NCI-H1436 treated with DMSO at 0.1 percent for 48 hours (cell line): ENCODE measurements at places on chromosomes 5 and 9.
A peak's percentile ranks its signal among the peaks of the same experiment; 100 is the strongest.

GRCh38 chr5:61619777-61620518 lies 287.9 kb downstream of the ZSWIM6 start:
- DNase-seq: no peak

- DNase-seq: no peak
Observed at GRCh38 chr5:109253262-109253661, 156.5 kb downstream of the PJA2 start.

GRCh38 chr5:144531188-144531587 lies 360.5 kb downstream of the KCTD16 start:
- DNase-seq: no peak

DNA sequence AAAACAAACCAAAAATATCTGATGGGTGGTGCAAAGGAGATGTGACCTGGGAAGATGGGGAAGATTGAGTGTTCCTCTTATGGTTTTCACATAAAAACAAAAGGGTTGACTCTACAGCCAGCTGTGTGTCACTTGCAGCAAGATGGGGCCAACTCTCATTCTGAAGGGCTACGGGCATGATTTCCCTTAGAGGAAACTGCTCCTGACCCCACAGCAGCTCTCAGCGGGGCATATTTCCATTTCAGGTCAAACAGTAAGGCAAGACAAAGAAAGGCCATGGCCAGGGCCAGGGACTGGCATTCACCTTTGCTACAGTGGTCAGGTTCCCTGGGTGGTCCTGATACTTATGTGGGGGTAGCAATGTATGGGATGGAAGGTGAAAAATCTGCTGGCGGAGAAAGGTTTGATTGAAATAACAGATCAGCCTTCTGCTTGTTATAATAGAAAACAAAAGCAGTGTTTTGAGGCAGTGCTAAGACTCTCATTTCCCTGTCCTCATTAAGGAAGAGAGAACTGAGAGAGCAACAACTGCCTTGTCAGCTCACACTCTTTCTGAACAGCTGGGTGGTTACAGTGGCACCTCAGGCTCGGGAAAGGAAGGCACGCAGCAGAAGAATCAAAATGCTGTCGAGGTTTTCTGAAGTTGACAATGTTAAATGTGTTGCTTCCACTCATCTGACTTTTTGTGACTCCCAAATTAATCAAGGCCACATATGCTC lies 120.7 kb upstream of the PCA3 start:
- no peak for DNase-seq

DNA sequence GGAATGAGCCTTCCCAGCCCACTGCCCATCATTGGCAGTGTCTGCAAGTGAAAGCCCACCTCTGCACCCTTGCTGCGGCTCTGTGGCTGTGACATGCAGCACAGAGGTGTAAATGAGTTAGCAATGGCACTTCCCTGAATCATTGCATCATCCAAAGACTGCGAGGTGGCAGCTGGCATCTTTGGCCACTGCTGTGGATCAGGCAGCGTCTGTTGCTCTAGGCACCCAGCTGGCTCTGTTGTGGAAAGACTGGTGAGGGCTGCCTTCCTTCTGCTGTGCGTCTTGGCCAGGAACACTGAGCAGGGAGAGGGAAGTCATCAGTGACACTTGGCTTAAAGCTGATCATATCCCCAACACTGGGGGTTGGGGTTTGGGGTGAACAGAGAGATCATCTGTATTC lies 64.5 kb downstream of the MFAP3 start:
- DNase-seq: no peak

GRCh38 chr5:134477462-134478245 lies 47.8 kb upstream of the JADE2 start:
- DNase-seq: no peak

- DNase-seq: no peak
Observed at GRCh38 chr5:133728475-133728874, 116.1 kb upstream of the FSTL4 start.

DNA sequence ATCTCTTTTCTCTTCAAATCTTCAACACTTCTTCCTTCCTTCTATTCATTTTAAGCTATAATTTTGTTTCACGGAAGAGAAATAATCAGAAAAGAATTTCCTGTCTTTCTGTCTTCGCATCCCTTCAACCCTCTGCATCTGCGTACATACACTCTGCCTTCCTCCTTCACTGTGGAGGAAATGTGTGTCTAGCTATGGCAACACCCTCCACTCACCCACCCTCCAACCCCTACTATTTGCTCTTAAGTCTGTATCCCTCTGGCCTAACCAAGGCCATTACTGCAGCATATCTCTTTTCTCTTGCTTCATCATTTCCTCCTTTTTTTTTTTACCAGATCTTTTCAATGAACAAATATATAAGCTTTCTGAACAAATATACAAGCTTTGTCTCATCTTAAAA lies 105.7 kb upstream of the NUDT12 start:
- DNase-seq: peak; percentile 36

DNA sequence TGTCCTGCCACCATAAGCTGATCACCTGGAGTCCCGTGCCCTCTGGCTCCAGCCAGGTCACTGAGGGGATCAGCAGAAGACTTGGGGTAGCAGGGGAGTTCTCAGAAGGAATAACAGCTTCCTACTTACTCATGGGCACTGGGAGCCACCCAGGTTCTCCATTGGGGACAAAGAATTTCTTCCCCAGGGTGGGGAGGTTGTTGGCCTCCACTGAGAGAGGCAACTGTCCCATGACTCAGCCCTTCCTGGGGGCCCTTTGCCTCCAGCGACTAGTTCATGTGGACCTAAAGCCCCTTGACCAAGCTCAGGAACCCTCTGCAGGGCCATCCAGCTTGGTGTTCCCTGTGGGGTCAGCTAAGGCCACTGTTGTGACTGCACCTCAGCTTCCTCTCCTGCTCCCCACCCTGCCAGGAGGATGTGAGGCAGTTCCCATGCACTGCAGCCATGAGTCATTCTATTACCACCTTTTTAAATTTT lies 175.0 kb downstream of the AUH start:
- DNase-seq: no peak

GRCh38 chr5:172852490-172853354 lies 18.7 kb downstream of the ERGIC1 start:
- DNase-seq: no peak

DNA sequence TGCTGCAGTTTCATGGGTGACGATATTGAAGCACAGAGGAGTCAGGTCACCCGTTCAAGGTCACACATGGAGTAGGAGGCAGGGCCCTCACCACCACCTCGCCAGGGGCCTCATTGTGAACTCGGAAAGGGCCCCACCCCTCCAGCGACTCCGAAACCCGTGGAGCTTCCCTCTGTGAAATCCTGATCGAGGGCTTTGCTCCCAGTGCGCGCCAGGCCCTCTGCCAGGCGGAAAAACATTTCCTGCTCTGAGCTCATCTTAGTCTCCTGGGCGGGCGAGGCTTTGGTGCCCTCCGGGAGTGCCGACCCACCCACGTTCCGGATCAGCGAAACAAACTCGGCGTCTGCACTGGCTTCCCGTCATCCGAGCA lies 75.0 kb upstream of the FCN1 start:
- no peak for DNase-seq

DNA sequence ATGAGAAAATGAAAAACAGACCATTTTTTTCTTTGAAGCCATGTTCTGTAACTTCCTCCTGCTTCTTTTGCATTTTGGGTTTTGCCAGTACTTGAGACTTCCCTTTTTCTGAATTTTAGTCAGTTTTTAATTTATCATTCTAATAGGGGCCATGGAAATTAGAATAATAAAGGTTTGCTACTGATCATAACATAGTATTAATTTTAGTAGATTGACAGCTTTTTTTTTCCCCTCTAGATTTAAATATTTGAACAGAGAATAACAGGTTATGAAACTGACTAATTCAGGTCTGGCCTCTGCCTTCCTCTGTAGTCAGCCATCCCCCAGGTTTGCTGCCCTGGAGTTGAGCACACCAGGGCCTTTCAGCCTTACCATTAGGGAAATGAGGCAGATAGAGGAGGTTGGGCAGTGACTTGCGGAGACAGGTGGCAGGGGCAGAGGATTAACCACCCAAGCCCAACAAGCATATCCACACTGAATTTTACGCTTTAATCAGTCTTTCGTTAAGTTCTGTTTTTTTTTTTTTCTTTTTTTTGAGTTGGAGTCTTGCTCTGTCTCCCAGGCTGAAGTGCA lies 80.1 kb upstream of the TNFAIP8 start:
- no peak for DNase-seq

DNA sequence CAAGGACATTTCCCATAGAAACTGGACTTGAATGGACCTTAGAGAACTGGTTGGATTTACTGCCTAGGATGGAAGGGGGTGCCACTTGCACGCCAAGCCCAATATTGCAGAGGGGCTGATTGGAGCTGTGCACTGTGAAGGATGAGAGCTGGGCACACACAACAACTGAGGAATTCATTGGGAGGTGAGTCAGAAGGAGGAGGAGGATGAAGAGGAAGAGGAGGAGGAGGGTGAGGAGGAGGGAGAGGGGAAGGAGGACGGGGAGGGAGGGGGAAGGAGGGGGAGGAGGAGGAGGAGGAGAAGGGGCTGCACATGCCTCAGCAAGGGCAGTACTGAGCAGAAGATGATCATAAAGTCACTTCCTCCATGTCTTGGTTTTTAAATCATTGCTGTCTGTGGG lies 5.7 kb upstream of the ICE1 start:
- DNase-seq: no peak

DNA sequence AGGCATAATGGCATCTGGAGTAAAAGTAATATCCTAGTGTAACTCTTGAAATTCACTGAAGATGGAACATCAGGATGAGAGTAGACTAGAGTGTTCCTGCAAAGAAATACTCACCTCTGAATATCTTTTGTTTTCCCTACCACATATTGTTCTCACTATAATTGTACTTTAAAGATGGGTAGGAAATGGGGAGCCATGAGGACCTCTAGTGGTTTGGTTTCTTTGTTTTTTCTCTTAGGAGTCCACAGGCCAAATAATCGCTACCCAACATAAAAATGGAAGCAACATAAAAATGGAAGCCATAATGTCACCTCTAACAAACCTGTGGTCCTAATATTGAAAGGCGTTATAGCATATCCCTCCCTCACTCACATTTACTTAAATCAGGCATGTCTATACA lies 2375.8 kb downstream of the MAT2B start:
- no peak for DNase-seq

GRCh38 chr5:42965934-42966333 lies 74.2 kb downstream of the ANXA2R start:
- no peak for DNase-seq

DNA sequence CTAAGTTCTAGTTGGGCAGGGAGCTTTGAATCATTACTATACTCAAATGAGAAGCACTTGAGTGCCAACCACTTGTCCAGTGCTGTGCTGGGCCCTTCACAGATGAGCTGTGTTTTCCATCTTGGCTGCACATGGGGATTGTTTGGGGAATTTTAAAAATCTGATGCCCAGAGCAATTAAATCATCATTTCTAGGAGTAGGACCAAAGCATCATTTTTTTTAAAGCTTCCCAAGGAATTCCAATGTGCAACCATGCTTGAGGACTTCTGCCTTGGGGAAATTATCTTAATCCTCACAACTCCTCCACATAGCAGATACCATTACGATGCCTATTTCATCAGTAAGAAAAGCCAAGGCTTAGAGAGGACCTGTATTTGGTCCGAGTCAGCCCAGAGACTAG lies 131.4 kb downstream of the TMEM174 start:
- no peak for DNase-seq

DNA sequence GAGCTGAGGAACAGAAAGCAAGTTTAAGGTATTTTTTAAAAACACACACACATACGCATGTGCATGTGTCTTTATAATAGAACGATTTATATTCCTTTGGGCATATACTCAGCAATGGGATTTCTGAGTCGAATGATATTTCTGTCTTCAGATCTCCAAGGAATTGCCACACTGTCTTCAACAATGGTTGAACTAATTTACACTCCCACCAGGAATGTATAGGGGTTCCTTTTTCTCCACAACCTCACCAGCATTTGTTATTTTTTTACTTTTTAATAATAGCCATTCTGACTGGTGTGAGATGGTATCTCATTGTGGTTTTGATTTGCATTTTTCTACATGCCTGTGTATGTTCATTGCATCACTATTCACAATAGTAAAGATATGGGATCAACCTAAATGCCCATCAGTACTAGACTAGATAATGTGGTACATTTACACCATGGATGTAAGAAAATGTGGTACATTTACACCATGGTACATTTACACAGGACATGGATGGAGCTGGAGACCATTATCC lies 60.3 kb upstream of the MAP3K1 start:
- no peak for DNase-seq
